ENCODE measurements at places on chromosomes 5 and 9.

GRCh38 chr5:79490323-79490936 lies 23.5 kb downstream of the HOMER1 start:
- no peak for DNase-seq

DNA sequence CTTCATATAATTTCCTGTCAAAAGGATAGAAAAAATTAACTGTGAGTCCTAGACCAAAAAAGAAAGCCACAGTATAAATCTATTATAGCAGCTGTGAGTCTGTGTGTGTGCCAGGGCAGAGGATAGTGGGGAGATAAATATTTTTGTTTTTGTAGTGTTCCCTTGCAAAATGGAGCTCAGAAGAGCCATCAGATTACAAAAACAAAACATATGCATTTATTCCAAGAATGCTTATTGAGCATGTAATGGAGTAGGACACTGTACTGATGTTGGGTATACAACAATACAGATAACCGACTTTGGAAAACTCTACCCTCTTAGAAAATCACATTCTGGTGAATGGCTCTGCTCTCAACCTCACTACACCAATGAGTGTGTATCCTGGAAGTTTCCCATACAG lies 111.0 kb downstream of the DMAC1 start:
- DNase-seq: no peak

DNA sequence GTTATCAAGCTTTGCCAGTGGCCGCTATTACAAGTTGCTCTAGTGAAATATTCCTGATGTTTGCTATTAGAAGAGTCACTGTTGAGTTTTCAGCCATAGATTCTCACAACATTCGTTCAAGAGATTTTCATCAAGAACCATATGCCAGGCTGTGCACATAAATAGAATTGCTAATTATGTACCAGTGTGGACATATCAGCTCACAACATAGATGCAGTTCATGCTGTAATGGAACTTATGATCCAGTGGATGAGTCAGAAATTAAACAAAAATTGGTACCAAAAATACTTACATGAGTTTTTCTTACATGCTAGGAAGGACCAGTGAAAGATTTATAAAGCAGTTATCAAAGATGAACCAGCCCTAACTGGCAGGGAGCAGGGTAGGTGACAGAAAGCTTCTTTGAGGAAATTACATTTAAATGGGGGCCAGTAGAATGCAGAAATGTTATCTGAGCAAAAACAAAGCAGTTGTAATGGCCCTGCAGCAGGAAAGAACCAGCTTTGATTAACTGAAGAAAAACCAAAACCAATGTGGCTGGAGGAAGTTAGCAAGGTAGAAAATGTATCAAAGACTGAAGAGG lies 404.2 kb downstream of the DNAH5 start:
- DNase-seq: no peak

- no peak for DNase-seq
Measured at GRCh38 chr9:135030566-135031226, 56.8 kb upstream of the OLFM1 start.

DNA sequence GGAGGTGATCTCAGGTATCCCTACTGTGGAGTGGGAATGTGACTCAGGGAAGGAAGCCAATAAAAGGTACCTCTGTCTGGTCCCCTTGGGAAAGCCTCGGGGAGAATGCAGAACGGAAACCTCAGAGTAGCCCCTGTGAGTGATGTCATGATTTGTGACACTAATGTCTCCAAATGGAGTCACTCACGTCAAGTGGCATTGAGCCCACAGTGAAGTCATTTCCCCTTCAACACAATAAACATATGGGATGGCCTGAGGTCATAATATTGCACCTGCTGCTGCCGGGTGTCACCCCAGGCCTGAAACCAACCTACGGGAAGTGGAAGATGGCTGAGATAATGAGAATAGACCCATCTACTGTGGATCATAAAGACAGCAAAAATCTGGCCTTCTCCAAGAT lies 75.9 kb upstream of the GOLM1 start:
- no peak for DNase-seq
